ENCODE measurements at places on chromosomes 3 and 15.

GRCh38 chr3:177499779-177500423, 302.6 kb upstream of the TBL1XR1 start:
- no peak for DNase-seq

DNA sequence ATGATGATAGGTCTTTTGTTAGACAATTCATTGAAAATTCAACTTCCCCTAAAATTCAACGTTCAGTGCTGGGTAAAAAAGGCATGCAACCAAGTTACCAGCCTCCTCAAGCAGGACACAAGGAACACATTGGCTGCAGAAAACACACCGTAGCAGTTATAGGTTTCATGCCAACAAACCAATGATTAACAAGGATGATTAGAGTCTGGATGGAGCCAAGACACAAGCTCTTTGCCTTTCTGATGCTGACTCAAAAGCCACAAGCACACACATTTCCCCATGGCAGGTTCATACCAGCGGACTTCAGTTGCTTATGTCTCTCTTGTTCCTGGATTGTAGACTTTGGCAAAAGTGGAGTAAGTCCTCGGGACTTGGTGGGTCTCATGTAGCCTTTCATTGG, 105.8 kb downstream of the DHX30 start:
- no peak for DNase-seq

- DNase-seq: no peak
Measured at GRCh38 chr3:25872200-25872877, 82.4 kb downstream of the OXSM start.

DNA sequence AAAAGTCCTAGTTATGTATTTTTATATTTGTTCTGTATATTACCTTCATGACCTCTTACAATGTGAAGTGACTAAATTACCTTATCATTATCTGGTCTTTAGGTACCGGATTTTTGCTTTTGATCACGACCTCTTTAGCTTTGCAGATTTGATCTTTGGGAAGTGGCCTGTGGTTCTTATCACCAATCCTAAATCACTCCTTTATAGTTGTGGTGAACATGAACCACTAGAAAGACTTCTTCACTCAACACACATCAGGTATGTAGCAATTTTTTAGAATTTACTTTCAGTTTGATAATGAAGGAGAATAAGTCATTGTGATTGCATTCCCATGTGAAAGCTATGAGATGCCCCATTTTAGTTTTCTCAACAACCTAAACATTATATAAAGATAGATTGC, 18.3 kb downstream of the TMEM62 start:
- DNase-seq: no peak

DNA sequence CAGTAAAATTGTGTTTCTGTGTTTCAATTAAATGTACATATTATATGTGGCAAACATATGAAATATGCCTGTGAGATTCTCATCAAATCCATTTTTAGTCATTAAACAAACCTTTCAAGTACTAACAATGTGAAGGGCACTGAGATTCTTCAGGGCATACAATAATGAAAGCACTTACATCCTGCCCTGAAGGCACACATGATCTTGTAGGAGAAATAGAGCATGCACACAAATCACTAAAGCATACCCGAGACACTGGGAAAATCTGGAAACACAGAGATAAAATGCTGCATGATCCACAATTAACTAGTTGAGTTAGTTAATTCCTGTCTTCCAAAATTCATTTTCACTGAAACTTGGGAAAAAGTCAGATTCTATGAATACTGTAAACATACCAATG, 810.5 kb upstream of the NECTIN3 start:
- DNase-seq: no peak

DNA sequence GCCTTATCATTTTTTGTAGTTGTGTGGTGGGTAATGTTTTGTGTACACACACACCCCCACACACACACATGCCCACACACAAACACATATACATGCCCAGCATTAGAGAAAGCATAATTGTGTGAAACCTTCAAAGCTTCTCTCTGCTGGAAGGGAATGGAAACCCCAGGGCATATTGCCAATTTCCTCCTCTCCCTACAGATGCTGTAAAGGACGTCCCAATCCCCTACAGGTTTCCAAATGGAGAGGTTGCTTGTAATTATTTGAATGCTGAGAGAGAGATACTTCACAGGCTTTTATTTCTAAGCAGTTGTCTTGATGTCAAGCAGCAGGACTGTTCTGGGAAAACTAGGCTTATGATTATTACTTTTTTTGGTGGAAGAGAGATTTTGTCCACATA, 23.0 kb upstream of the CCK start:
- no peak for DNase-seq

- DNase-seq: no peak
Measured at GRCh38 chr3:127182431-127182830, 10.5 kb upstream of the PRR23E start.

GRCh38 chr3:114452937-114453336, 159.1 kb downstream of the TIGIT start:
- DNase-seq: no peak

Measured in bronchial epithelial cell (primary cell).